NCI-H1417 (cell line): ENCODE measurements at places on chromosomes 1 and 21.

DNA sequence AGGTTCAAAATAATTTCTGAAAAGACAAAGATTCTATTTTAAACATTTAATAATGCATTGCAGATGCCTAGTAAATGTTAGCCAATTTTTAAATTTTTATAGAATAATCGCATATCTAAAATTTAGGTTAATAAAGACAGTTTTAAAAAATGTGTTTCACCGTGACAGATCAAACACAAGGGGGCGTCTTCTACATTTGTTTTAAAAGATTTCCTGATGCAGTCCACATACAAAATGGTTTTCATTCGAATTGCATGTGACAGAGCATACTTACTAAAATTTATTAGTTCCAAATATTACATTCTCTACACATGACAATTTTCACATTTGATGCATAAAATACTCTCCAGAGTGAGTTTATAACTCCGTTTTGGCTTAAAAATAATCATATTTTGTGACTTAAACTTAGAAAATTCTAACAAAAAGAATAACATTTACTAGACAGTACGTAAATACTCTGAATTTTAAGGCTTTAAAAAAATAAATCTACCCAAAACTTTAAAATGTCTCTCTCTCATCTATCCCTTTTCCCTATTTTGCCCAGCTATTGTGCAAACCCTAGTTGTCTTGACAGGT lies 75.5 kb downstream of the ADAMTS1 start:
- peak; percentile 11 for DNase-seq

GRCh38 chr1:62991152-62991551 lies 207.2 kb downstream of the ATG4C start:
- DNase-seq = peak; percentile 48

- DNase-seq = no peak
These were observed 187.1 kb downstream of the LMO4 start for GRCh38 chr1:87515781-87516180.

DNA sequence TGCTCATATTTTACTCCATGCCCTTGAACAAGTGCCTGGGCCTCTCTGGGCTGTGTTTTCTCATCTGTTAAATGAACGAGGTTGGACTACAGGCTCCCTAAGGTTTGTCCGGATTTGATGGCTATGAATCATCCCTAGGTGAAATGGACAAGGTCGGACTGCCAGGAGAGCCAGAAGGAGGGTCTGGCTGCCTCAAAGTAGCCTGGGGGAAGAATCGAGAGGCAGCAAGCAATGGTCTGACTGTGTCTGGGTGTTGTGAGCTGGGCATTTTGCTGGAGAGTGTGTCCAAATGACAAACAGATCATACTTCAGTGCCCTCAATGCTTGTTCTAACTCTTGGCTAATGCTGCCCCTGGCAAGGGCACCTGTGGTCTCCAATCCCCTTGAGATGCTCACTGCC lies 730.9 kb downstream of the PTPRU start:
- DNase-seq = no peak

GRCh38 chr1:150012611-150013010 lies 2.1 kb upstream of the OTUD7B start:
- no peak for DNase-seq

DNA sequence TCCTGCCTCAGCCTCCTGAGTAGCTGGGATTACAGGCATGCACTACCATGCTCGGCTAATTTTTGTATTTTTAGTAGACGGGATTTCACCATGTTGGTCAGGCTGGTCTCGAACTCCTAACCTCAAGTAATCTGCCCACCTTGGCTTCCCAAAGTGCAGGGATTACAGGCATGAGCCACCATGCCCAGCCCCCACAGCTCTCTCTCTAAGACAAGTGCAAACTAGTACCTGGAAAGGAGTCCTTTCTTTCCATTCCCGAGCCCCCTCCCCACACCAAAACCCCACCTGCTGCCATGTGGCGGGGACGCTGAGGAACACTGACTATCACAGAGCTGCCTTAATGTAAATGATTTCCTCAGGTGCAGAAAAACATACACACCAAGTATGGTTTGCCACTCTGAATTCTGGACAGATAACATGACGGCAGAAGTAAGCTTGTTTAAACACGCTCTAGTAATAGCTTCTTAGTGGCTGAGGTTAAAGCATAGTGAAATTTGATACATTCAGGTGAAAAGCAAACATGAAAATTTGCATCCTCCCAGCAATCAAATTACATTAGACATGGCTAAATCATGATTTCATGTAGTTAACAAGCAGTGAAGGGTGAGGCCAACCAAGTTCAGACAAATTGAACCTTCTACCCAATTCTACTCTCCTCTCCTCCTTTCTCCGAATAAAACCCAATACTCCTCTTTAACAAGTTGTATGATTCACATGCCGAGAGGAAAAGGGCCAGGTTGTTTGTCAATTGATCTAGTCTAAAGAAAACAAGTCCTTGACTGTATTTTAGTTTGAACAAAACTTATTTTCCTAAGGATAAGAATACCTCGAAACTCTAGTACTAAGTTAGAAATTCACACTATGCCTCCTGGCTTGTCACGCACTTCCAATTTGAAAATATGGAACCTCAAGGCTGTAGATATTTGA lies 19.8 kb downstream of the ERRFI1 start:
- peak; percentile 92 for DNase-seq

DNA sequence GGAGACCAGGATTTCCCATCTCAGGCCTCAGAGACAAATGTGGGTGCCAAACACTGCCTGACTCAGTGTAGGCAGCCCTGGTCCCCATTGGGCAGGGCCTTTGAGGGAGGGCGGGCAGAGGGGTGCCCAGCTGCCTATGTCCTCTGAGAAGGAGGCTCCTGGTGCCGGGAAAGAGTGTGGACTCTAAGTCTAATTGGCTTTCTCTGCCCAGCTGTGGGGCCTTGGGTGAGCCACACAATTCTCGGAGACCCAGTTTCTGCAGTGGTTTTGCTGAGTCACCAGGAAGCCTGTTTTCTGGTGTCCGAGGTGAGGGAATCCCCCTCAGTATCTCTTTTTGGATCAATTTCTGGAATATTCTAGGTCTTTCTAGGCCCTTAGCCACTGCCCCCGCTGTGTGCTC lies 35.3 kb upstream of the ACTL8 start:
- DNase-seq = no peak

DNA sequence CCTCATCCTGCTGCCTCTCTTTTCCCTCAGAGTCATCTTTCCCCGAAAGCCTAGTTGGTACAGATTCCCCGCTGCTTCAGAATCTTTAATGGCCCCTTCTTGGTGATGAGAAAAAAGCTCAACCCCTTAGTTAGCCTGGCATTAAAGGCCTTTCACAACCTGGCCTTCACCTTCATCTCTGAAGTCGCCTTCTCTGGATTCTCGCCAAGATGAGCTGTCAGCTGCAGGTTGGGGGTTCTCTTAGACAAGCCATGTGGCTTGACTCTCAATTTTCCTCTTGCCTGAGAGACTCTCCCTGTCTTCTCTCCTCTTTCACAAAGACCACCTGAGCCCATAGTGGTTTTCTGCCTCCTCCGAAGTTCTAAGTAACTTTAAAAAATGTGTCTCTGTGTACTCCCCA lies 15.5 kb upstream of the DISC1 start:
- no peak for DNase-seq

GRCh38 chr1:104402178-104402577 lies 652.5 kb downstream of the AMY1C start:
- peak; percentile 84 for DNase-seq

DNA sequence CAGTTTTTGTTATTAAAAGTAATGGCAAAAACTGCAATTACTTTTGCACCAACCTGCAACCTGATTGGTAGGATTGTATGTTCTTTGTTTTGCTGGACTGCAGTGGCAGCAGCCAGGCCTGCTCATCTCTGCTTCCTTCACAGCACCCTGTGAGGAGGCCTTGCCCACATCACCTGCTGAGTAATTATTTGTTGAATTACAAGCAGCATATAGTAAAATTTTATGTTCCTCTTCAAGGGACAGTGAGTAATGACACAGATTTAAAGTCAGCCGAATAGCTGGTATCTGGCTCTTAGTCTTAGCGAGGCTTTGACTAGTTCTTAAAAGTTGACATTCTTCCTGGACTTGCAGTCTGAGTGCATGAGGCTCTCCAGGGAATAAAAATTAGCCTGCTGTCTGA lies 435.1 kb downstream of the PRDM2 start:
- no peak for DNase-seq

DNA sequence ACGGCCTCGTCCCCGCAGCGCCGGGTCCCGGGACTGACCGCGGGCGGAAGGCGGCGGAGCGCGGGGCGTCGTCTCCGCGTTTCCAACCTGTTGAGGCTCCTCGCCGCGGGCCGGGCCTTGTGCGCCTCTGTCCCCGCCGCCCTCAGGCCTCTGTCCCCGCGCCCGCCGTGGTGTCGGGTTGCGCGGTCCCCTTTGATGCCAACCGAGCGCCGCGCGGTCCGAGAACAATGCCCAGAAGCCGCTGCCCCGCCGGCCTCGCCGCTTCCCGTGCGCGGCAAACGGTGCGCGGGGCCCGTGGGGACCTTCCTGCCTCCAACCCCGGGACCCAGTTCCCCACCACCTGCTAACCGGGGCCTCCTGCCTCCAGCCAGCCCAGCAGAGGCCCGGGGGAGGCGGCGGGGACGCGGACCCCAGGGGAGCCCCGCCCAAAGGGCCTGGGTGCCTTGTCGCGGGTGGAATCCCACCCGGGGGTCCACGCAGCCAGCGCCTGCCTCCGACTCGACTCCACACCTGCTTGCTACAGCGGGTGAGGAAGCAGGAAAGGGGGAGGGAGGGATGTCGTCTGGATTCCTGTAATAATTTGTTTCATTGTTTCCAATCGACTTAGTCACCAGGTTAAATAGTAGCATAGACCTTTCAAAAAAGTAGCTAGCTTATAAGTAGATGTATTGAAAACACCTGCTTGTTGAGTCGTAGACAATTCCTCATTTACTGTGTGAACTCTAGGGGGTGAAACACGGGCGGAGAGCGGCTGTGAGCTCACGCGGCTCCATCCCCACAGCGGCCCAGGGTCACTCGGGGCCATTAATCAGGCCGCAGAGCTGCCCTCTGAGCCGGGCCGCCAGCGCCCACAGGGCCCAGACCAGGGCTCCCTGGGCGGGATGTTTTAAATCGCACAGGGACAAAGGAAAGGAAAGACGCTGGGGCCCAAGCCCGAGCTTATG lies 1.1 kb downstream of the COL18A1 start:
- DNase-seq = no peak

DNA sequence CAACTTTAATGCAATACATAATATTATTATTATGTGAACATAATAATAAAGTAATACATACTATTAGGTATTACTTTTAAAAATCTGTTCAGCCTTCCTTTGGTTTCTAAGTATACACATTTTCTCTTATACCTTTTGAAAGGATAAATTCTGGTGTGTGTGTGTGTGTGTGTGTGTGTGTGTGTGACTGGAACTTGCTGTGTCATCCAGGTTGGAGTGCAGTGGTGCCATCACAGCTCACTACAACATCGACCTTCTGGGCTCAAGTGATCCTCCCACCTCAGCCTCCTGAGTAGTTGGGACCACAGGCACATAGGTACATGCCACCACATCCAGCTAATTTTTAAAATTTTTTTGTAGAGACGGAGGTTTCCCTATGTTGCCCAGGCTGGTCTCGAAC lies 88.5 kb downstream of the CCDC30 start:
- DNase-seq = no peak

GRCh38 chr1:27074175-27074780 lies 61.6 kb upstream of the TENT5B start:
- DNase-seq = no peak

GRCh38 chr1:162632217-162632666 lies at the start of gene DDR2:
Gene DDR2 (plus strand): TSS chr1:162632464. CDS start chr1:162719064, 86,600 bp downstream.
- no peak for DNase-seq

DNA sequence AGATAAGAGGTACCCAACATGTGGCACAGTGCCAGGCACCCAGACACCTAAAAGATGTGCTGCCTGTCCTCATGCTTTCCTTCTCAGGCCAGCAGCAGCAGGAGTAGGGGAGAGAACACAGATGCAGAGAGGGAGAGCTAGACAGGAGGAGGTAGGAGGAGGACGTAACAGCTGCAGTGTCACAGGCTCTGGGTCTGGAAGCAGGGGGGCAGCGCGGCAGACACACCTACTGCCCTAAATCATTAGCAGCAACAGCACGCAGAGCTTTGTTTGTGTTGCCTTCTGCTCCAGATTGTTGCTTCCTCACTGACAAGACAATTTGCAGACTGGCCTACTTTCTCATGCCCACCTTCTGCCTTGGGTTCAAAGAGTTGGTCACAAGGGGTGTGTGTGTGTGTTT lies 196.7 kb upstream of the DAB1 start:
- DNase-seq = no peak

DNA sequence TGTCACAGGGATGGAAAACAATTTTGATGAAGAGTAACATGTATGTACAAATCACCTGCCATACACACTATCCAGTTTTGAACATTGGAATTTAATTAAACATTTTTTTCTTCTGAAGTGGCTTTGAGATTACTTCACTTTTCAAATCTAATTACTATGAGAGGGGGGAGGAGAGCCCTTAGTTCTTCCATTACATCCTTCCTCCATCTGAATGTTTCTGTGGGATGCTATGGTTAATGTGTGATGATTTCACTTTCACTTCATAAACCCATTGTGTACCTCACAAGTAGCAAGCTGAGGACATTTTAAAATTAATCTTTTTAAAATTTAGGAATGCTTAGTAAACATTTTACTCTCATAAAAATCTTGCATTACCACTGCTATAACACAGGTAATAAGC lies 156.9 kb downstream of the RUNX1 start:
- no peak for DNase-seq

GRCh38 chr1:110636149-110636935 lies 30.2 kb upstream of the KCNA2 start:
- no peak for DNase-seq
